ENCODE measurements at places on chromosomes 12 and 14.

DNA sequence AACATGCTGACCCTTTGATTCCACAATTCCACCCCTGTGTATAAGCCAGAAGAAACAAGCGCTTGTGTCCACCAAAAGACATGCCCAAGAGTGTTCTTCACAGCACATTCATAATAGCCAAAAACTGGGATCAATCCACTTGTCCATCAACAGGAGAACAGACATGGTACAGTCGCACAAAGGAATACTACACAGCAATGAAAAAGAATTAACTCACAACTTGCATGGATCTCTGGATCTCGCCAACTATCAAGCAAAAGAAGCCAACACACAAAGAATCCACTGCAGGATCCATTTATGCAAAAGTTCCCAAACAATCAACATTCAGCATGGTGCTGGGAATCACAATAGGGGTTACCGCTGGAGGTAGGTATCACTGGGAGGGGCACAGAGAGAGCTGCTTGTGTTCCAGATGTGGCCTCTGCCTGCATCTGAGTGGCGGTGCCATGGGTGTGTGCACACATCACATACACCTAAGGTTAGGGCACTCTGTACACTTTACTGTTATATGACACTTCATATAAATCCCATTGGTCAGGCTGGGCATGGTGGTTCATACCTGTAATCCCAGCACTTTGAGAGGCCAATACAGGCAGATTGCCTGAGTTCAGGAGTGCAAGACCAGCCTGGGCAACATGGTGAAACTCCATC is 30.9 kb downstream of the CLMN start:
- DNase-seq = no peak

- no peak for DNase-seq
Observed at GRCh38 chr14:105880616-105881015, 354.2 kb downstream of the TMEM121 start.

GRCh38 chr12:6082613-6083012 is 41.9 kb downstream of the VWF start:
- DNase-seq = no peak

DNA sequence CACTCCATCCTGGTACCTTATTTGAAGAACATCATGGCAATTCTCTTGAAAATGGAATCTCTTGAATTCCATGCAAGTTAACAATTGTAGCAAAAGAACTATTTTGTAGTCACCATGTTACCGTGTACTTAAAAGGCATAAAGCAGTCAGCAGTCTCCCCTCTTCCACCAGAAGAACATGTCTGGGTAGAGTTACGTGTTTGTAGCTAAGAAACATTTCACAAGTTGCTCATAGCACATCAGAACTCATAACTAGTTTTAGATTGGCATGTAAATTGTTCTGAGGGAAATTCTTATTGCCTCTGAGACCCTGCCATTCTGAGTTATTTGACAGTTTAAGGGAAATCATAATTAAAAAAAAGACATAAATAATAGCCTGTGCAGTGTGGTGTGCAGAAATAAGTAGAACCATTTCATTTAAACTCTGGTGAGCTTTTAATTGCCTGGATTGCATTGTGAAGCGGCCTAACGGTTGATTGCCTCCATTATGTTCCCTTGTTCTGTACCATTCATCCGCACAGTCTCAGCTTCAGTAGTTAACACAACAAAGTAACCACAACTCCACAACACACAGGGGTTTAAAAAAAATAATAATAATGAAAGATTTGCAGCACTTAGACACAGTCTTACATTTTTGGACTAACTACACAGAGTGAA is 2.6 kb downstream of the LMO3 start:
- DNase-seq = no peak

GRCh38 chr14:27384124-27384523 is 786.3 kb upstream of the NOVA1 start:
- DNase-seq = no peak

DNA sequence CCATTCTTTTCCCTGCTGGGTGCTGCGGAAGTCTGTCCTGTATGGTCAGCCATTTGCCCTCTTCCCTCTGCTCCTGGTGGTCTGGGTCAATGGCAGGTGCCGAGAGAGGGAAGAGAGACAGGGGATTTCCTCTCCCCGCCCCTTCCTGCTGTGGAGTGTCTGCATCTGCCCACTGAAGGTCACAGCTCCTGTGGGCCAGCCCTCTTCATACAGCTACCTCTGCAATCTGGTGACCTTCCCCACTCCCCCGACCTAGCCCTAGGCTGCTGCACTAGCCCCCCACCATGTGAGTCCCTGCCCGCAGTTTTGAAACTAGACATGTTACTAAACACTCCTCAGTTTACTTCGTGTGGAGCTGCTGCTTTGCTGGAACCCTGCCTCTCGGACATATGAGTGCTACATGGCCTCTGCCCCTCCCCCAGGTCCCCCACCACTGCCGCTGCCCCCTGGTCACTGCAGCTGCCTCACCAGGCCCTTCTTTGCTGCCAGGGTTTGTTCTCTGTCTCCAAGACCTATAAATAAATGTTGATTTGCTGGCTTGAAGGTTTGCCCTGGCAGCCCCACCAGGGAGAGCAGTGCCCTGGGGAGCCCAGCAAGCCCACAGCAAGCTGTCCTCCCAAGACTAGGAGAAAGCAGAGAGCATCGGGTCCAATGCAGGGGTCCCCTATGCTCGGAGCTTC is 102.9 kb downstream of the DPF3 start:
- no peak for DNase-seq

- no peak for DNase-seq
Observed at GRCh38 chr12:72647139-72647538, 375.0 kb downstream of the TRHDE start.

GRCh38 chr12:87924149-87924548 is 105.1 kb downstream of the C12orf50 start:
- DNase-seq = no peak

All from hematopoietic multipotent progenitor cell (in vitro differentiated cells).